ENCODE measurements at places on chromosomes 12 and 14.

- no peak for DNase-seq
Observed at GRCh38 chr14:21399311-21399870, 15.6 kb upstream of the SUPT16H start.

DNA sequence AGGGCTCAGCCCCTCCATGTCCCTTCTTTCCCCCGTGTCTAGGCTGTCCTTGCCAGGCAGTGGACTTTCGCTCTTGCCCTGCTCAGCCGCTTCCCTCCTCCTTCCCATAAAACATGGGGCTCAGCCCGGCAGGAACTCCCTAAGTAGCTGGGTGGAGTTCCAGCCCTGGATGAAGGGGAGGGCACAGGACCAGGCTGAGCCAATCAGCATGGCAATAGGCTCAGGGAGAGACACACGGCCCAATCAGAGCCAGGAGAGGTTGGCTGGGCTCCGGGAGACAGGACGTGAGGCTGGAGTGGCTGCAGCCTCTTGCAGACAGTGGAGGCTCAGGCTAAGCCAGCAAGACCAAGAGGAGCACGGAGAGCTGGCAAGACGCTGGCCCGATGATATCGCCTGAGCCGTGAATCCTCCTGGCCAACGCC lies 54.3 kb downstream of the GALNT9 start:
- DNase-seq: no peak

GRCh38 chr12:98894412-98895085 lies 249.5 kb downstream of the APAF1 start:
- DNase-seq: no peak

DNA sequence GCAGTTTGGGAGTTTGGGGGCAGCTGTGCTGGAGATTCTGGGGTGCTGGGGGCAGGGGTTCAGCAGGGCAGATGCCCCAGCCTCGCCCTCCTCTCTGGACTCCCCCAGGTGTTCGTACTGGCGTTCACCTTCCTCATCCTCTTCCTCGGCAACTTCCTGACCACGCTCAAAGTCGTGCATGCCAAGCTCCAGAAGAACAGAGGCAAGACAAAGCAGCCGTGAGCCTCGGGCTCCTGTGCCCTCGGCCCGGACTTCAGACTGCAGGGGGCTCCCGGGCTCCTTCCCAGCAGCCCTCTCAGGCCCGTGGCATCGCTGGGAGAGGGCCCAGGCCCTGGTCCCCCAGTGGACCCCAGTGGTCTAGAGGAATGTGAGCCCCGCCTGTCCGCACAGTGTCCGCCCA lies 18.0 kb downstream of the RHOF start:
- DNase-seq: no peak

- no peak for DNase-seq
Observed at GRCh38 chr12:38629064-38629463, 276.3 kb downstream of the CPNE8 start.

- DNase-seq: no peak
Observed at GRCh38 chr12:89392391-89392790, 40.1 kb upstream of the DUSP6 start.

DNA sequence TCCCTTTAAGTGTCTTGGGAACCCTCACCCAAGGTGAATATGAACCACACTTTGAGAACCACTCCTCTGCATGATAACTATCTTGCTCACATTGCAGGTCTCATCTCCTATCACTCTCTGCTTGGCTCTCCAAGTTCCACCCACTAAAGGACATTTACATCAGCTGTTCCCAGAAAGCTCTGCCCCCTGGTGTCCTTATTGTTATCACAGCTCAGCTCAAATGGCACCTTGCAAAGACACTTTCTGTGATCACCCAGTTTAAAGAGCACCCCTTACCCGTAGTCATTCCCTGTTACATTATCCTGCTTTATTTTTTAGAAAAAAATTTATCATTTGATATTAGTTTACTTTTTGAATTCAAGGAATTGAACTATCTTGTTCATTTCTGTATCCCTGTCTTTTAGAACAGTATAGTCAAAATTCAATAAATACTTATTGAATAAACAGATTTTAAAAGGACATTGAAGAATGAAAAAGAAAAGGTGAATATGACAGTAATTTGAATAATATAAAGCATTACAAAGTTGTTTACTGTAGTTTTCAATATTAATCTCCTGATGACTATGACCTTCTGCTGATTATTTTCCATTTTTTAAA lies 20.5 kb upstream of the GUCY2C start:
- no peak for DNase-seq

- no peak for DNase-seq
Observed at GRCh38 chr12:131402781-131403396, 308.0 kb upstream of the SFSWAP start.

GRCh38 chr14:33210311-33210710 lies 271.6 kb downstream of the NPAS3 start:
- DNase-seq: no peak

DNA sequence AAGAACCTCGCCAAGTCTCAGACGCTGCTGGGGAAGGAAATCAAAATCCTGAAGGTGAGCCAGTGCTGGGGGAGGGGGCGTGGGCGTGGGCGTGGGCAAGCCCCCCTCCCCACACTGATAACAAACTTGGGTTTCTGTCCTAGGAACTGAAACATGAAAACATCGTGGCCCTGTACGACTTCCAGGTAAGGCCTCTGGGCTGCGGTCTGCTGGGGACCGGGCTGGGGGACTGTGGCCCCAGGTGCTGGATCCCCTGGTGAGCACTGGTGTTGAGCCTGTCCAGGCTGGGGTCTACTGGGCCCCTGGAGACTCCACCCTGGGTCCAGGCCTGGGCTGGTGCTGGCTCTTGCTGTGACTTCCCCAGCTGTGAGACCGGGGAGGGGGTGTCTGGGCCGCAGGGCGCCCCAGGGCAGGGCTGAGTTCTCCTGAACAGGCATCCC lies 1.2 kb downstream of the ULK1 start:
- no peak for DNase-seq

- no peak for DNase-seq
Observed at GRCh38 chr12:68573406-68573805, 37.3 kb upstream of the RAP1B start.

DNA sequence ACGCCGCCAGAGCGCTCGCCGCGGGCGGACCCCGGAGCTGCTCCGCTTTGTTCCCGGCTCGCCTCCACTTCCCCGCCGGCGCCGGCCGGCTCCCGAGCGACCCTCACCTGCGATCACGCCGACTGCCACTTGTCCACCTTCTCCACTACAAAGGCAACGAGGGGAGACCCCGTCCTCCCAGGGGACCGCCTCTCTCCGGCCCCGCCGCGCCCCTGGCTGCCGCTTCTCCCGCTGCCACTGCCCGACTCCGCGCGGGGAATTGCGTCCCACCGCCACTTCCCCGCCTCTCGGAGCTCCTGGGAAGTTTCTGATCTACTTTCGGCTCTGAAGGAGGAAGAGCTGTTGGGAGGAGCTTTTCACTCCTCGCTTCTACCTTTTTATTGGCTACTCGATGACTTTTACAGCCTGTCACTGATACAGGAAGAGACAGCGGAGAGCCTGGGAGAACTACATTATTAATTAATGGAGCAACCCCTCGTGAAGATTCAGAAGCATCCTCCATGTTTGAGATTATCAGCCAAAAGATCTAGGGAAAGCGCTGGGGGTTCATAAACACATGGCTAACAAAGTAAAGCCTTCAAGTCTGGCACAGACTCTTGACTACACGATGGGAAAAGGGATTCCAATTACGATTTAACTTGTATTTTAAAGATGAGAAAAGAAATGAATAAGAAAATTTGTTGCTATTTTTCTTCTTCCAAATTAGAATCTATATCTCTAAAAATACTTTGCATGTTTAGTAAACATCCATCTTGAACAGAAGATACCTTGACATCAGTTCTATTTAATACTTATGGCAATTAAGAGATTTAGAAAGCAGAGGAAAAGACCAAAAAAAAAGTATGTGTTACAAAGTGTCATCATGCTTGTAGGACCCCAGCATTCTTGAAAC lies at the start of gene BAZ1A:
BAZ1A (minus strand) TSS at position 330 of the 892 bp plus-strand sequence. CDS start 756 bp downstream, outside the sequence.
- no peak for DNase-seq

DNA sequence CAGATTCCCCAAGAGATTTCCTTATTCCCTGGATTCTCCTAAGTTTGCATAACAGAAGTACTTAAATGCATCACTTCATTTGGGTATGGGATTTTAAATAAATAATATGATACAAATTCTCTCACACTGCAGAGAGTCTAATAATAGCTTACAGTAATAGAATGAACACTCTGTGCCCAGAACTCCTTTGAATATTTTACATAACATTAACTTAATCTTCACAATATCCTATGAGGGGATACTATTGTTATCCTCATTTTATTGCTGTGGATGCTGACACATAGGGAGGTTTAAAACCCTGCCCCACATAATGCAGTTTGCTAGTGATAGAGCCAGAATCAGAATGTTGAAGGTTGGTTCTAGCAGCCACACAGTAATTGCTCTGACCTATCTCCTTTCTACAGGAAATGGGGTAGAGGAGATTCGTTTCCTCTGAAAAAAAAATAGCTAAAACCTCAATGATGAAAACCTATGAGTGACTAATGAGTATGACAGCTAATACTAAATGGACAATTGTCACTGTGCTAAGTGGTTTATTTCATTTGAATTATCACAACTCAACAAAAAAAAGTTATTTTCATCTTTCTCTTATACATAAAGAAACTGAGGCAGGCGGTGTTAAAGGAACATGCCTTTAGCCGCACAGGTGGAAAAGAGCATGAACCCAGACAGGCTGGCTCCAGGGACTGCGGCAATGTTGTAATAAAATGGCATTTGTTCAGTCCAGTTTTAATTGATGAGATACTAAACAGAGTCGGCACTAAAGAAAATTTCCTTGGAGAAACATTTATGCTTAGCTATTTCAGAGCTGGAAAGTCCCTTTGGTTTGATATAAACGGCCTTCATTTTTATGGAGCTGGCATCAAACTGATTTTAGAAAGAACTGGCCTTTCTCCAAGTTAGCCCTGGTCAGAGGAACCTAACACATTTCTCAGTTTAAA lies 880.9 kb downstream of the NRXN3 start:
- DNase-seq: no peak

DNA sequence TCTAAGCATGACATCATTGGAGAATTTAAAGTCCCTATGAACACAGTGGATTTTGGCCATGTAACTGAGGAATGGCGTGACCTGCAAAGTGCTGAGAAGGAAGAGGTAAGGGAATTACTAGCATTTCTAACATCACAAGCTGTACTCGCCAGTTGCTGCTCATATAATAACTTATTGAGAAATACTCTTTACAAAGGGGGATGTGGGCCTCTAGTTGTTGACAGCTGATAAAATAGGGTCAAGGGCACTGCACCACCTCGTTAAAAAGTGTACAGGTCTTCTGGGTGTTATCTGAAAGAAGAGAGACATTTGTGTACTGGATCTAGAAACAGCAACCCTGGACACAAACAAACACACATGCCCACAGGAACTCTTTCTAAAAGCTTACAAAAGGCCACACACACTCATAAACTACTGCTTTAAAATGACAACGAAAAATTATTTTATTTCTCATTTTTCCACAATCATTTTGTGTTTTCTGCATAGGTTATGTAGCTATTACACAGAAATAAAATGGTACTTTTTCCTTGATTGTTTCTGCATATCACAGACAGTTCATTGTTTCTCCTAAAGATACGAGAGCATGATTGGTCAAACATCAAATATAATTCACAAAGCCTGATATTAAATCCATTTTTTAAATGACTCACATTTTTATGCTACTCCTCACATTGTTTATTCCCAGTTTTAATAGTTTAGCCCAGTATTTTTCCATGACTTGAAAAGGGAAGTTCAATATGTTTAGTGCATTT lies 391.1 kb downstream of the PAWR start:
- no peak for DNase-seq

- no peak for DNase-seq
Observed at GRCh38 chr14:90049390-90049789, 12.4 kb upstream of the KCNK13 start.

GRCh38 chr12:116141110-116141832 lies 136.2 kb downstream of the MED13L start:
- DNase-seq: no peak

DNA sequence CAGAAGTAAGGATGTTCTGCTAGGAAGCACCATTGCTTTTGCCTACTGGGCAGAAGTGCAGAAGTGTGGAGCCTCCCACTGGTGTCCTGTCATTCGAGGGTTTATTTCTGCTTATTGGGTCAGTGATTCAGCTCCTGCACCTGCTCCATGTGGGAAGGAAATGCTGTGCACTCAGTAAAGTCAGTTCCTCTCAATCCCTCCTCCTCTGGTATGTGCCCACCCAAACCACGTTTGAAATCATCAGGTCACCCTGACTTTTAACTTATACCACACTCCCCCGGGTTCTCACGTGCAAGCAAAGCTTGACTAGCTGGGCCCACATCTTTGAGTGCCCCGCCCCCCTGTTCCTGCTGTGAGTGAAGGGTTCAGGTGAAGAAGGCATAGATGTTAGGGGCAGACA lies 223.7 kb downstream of the CHST11 start:
- no peak for DNase-seq

- no peak for DNase-seq
Observed at GRCh38 chr12:82788594-82788993, 101.9 kb downstream of the TMTC2 start.

DNA sequence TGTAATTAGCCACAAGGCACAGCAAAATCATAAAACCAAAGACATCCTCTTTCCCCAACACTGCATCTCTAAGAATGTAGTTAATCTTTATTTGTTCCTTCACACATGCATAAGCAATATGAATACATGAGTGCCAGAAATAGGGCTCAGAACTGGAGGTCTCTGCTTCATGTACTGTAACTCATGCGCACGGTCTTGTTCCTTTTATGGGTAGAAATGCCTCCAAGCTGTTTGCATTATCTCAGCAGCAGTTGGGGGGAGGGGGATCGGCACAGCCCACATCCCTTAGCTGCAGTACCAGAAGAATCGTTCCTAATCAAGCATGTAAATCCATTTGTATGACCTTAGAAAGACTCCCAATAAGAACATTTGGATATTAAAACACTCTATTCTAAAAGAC lies 20.0 kb downstream of the RHOJ start:
- no peak for DNase-seq

DNA sequence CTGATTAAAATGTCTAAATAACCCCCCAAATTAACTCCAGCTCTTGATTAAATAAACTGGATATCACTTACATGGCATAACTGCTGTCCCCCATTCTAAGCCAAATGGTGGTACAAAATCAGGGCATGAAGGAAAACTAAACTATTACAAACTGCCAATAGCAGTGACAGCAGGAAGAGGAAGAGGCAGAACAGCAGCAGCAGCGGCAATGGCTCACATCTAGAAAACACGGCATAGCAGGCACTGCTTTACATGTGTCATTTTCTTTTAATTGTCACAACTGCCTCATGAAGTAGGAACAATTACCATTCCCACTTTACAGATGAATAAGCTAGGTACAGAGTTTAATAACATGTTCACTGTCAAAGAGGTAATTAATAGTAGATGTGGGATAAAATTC lies 92.0 kb downstream of the EPS8 start:
- no peak for DNase-seq

DNA sequence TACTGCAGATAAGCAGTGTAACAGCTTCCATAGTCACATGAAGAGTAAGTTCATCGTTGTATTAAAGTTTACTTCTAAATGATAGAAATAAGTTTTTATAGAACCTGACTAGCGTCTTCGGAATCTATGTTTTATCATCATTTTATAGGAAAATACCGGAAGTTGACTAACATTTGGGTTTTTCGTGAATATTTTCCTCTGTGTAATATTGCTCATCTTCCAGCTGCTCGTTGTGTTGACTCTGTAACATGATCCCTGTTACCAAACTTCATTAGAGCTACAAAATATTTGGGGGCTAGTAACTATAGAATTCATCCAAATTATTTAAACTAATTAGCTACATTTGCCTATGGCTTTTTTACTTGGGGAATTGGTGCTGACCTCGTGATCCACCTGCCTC lies 37.2 kb downstream of the DDX51 start:
- DNase-seq: no peak

All from right renal cortex interstitium (tissue), 3 donors.